Hematopoietic multipotent progenitor cell treated with erythropoietin and hydrocortisone succinate and interleukin-3 and kit ligand, for 8 days (in vitro differentiated cells): ENCODE measurements at places on chromosomes 6 and 20.

- no peak for DNase-seq
Measured at GRCh38 chr6:75438013-75438431, 55.6 kb downstream of the FILIP1 start.

- peak; percentile 33 for DNase-seq
Measured at GRCh38 chr6:39218868-39219567, 10.3 kb downstream of the KCNK5 start.

DNA sequence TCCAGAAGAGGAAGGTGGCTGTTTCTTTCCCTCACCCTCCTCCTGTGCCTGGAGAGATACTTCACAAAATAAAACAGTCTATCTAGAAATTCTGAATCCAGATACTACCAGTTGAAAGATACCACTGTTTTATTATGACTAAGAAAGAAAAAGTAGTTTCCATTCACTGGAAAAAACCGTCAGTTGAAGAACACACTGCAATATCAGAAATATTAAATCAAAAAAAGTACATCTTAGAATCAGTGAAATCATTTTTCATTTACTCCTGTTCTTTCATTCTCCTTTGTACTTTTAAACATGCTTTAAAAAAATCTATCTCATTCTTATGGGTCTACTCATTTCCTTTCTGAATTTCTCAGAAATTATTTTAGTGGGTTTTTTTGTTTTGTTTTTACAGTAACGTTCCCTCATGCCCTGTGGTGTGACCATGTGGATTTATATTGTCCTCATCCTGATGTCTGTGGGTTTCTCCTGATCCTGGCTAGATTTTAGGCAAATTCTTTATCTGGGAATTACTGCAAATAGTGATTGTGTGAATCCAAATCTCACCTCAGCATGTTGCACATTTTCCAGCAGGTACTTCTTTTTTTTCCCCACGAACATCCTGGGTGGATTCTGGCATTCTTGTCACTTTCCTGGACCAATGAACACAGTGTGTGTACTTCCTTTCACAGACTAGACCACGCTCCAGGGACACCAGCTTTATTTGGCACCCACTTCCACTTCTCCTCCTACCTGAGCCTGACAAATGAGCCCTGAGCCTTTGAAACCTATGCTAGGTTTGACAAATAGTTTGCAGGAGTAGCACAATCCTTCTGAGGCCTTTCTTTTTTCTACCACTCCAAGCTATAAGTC lies 114.0 kb upstream of the LAMP5 start:
- no peak for DNase-seq

GRCh38 chr6:168962886-168963285 lies 290.8 kb downstream of the THBS2 start:
- DNase-seq, result no peak

- DNase-seq, result no peak
Measured at GRCh38 chr6:155171747-155172449, 91.9 kb upstream of the CLDN20 start.
